Activated gamma-delta T cell treated with anti-CD3 and anti-CD28 coated beads, Interleukin-2, amount 50 U/mL, for 16 hours (primary cell): ENCODE measurements at places on chromosomes 3 and 15.

GRCh38 chr3:184180165-184180564 is 5.5 kb downstream of the AP2M1 start:
- DNase-seq: no peak

- no peak for DNase-seq
Observed at GRCh38 chr3:30551266-30551665, 55.1 kb upstream of the TGFBR2 start.

DNA sequence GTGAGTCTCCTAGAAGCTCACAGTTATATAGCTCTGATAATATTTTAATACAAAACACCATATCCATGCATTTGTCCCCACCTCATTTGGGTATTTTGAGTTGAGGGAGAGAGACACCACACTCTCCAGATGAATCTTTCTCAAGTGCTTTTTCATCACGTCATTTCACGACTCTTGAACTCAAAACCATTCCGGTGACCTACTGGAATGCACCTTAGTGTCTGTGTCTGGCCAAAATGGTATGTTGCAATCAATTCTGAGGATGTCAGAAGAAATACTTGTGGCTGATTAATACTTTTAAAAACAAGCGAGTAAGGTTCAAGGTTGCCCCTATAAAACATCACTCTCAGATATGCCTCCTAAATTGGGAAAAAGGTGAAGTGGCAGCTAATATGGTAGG is 352.6 kb upstream of the ICE2 start:
- no peak for DNase-seq

GRCh38 chr3:81465510-81466200 is 295.8 kb downstream of the GBE1 start:
- no peak for DNase-seq

GRCh38 chr3:95217661-95218060 is 1154.8 kb downstream of the NSUN3 start:
- no peak for DNase-seq

DNA sequence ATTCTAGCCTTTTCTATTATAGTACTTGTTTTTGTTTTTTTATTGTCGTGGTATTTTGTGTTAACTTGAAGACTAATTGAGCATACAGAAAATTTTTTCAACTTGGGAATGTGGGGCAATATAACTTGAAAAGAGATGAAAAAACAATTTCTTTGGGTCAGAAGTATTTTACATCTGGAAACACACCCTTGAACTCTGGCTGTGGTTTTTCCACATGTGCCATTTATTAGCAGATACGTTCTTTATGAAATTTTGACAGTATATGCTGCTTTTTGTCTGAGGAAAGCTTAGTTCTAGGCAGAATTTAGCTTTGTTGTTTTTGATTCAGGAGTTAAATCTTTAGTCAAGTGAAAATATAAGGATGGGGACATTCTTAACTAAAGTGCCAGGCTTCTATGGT is 44.7 kb downstream of the TCF12 start:
- no peak for DNase-seq

DNA sequence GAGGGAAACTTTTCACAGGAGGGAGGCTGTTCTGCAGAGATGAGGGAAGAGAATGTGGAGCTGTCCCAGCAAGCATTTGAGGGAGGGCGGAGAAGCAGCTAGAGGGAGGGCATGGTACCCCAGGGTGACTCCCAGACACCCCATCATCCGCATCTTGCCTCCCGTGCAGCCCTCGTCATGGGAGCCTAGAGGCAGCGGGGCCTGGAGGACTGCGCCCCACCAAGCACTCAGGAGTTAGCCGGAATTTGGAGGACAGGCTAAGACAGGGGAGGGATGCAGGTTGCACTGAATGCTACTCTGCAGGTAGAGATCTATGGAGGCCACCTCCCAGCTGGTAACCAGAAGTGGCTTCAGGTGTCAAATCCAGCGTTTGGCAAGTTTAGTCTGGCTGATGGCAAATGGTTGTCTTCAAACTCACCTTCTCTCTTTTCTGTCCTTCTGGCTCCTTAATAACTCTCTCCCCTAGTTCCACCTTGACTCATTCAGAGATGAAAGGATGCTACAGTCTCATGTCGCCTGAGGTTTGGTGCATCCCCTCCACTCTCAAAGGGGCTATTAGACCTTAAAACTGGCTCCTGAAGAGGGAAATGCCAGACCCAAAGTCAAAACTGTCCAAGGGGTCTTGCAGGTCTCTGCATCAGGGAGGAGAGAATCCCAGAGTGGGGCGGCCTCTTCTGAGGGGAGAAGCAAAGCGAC is 155.9 kb upstream of the TLE3 start:
- DNase-seq: no peak

GRCh38 chr15:58551084-58551763 is 119.4 kb downstream of the LIPC start:
- DNase-seq: no peak

DNA sequence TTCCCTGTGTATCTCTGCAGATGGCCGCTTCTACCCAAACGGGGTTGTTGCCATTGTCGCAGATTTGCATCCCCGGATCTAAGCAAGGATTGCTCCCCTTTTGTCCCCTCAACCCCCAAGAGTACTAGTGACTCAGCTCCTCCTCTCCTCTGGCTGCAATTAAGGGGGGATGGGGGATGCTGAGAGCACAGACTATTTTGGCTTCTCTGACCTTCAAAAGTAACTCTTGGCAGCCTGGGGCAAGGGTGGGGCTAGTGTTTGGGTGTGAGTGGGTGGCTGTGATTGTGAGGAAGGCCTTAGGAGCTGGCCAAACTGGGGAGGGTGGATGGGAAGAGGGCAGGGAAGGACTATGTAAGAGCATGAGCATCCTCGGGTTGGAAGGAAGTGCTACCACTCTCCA is 1.2 kb upstream of the MAP1A start:
- DNase-seq: no peak

- DNase-seq: no peak
Observed at GRCh38 chr3:64956711-64957325, 269.0 kb upstream of the ADAMTS9 start.

DNA sequence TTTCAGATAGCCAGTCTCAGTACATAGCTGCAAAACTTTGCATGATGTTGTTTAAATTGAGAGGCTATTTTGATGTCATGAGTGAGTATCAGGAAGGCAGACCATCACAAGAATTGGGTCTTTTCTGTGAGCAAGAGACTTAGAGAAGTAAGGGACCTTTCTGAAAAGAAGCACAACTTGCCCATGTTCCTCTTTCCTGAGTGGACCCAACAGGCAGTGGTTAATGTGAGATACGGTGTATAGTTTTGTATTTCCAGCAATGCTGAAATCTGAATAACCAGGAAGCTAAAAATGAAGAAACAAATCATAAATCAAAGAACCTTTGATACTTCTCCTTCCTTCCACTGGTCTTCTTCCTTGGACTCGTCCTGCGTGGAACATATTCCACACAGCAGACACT is 25.1 kb downstream of the MCTP2 start:
- DNase-seq: no peak

DNA sequence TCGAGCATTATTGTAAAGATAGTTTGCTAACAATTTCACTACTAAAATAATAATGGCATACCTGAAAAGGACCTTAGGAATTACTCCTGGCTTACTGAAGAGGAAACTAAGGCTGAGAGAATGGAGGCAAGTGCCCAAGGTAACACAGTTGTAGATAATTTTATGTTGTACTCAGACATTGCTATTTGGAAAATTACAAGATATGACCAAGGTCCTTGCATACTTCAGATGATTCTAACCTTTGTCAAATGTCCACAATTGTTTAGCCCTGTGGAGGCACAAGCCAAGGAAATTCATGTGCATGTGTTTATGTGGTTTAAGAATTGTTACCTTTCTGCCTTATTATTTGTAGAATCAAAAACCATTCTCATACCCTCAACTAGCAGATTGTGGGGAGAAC is 105.7 kb downstream of the TUSC7 start:
- no peak for DNase-seq

GRCh38 chr15:91950631-91951329 is 97.3 kb downstream of the SLCO3A1 start:
- no peak for DNase-seq

DNA sequence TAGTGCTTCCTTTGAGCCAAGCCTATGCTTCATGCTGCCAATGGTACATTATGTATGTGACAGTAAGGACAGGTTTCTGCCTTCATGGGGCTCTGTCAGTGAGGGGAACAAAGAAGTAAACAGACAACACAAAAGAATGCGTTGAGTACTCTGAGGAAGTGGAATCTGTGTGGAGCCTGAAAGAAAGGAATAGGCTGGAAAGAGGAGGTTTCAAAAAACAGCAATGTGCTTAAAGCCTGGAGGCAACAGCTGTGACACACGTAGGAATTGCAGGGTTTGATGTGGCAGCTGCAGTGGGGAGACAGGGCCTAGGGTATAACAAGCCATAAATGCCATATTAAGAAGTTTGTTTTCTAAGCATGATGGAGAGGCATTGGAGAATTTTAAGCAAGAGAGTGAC is 316.7 kb downstream of the CLSTN2 start:
- no peak for DNase-seq

- no peak for DNase-seq
Observed at GRCh38 chr15:70741677-70742293, 21.6 kb downstream of the UACA start.

- no peak for DNase-seq
Observed at GRCh38 chr3:51282931-51283330, 102.2 kb upstream of the MANF start.

DNA sequence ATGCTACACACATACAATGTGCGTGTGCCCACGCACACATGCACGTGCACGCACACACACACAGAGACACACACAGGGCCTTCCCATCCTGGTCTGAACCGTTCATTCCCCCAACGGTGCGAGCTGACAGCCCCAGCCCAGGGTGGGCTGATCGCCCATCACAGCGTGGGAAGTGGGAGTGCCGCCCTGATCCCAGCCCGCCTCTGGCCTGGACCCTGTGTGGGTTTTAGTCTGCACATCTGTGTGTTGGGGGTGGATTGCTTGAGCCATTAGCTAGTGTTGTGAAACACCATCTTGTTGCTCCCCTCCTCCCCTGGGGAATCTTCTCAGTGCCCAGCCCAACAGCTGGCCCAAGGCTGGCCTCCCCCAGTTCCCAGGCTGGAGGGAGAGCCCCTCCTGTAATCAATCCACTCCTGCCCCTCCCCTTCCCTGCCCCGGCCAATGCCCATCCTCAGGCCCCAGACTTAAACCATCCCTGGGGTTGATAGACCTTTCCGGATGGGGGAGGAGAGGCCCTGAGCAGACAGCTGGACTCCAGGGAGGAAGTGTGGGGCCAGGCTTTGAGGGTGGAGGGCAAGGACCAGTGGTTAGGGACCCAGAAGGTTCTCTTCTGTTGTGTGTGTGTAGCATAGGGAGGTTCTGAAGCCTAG is 8.3 kb downstream of the SEMA3G start:
- DNase-seq: no peak

DNA sequence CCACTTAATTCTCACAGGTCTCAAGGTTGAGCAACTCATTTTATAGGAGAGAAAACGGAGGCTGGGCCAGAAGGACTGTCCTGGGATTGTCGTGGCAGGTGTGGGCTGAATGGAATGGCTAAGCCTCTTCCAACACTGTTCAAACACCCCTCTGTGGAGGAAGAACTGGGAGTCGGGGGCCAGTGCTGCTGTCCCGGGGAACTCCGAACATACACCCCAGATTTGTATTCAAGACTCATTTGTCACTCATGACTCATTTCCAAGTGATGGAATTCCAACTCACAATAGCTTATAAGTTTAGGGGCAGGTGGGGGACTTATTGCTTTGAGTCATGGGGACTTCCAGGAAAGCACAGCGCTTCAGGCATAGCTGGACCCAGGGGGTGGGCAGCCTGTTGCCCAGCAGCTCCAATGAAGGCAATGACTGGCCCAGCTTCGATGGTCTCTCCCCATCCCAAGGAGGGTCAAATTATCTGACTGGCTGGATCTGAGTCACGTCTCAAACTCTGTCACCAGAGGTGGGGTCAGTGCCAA is 72.5 kb downstream of the TM2D3 start:
- no peak for DNase-seq

GRCh38 chr3:67458896-67459530 is 195.4 kb downstream of the SUCLG2 start:
- DNase-seq: no peak

- no peak for DNase-seq
Observed at GRCh38 chr15:66999046-66999968, 66.1 kb upstream of the SMAD3 start.

GRCh38 chr3:46862369-46863025 is 747 bp downstream of the MYL3 start:
- no peak for DNase-seq

DNA sequence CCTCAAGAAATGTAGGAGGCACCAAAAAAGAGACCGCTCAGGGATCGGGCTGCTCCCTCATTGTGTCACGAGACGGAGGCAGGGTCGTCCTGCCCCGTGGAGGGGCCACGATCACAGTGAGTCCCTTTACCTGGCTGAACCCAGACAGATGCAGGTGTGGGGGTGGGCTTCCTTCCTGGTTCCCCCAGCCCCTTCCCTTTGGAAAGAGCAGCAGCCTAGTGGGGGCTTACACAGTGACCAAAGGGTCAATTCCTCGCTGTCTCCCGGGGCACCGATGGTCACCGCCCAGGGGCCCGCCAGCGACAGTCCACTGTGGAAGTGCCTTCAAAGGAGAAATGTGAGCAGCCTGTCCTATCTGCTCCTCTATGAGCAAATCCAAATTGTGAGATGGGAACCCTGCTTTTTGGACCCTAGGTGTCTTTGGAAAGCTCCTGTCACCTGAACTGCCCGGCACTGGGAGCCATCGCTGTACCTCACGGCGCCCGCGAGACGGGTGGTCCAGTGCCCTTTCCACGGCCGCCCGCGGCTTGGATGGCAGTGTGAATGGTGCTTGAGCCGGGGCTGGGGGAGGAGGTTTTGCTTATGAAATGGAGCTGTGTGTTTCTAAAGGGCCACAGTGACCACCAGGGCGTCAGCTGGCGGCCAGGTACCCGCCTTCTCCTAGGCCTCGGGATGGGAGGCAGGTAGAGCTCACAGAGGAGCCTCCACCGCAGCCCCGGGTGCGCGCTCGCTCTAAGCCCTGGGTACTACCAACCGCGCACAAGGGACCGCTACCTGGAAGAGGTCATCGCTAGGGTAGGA is 155.7 kb downstream of the KLF13 start:
- no peak for DNase-seq

DNA sequence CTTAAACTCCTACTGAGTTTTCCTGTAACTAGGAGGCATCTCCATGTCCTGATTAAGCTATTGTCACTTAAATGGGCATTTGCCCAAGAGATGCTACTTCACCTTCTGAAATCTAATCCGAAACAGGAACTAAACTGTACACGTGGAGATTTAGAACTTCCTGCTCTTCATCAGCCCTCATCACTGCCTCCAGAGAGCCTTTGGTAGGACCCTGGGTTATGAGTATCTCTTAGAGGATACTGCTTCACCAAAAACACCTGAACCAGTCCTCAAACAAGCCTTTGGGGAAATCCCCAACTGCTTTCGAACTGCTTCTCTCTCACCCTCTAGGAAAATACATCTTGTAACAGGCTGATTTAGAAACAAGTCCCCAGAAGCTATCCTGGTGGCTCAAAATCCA is 320.3 kb downstream of the GAP43 start:
- DNase-seq: no peak

GRCh38 chr3:36893137-36893557 is 51.7 kb downstream of the TRANK1 start:
- DNase-seq: peak; percentile 14

GRCh38 chr3:53677413-53677812 is 168.8 kb downstream of the CHDH start:
- DNase-seq: no peak
